Stimulated activated CD8-positive, alpha-beta memory T cell treated with anti-CD3 and anti-CD28 coated beads, Interleukin-7, amount 100 ng/mL, for 1 hour (primary cell): ENCODE measurements at places on chromosomes 1 and 21.

DNA sequence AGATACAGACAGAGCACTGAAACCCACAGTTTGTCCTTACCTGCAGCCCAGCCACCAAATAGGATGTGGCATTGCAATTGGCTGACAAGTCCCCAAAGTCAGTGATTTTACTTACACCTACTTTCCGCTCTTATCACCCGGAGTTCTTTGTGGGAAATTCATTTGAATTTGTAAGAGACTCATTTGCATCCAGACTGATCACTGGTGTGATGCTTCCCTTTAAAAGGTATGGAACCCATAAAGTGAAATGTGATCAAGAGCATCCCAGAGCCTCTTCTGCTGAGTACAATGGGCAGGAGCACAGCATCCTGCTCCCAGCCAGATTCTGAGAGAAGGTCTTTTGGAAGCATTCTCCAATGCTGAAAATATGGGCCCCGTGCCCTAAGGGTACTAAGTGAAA, 161.4 kb downstream of the DAB1 start:
- no peak for DNase-seq

GRCh38 chr1:4836574-4836973, 182.2 kb downstream of the AJAP1 start:
- no peak for DNase-seq

DNA sequence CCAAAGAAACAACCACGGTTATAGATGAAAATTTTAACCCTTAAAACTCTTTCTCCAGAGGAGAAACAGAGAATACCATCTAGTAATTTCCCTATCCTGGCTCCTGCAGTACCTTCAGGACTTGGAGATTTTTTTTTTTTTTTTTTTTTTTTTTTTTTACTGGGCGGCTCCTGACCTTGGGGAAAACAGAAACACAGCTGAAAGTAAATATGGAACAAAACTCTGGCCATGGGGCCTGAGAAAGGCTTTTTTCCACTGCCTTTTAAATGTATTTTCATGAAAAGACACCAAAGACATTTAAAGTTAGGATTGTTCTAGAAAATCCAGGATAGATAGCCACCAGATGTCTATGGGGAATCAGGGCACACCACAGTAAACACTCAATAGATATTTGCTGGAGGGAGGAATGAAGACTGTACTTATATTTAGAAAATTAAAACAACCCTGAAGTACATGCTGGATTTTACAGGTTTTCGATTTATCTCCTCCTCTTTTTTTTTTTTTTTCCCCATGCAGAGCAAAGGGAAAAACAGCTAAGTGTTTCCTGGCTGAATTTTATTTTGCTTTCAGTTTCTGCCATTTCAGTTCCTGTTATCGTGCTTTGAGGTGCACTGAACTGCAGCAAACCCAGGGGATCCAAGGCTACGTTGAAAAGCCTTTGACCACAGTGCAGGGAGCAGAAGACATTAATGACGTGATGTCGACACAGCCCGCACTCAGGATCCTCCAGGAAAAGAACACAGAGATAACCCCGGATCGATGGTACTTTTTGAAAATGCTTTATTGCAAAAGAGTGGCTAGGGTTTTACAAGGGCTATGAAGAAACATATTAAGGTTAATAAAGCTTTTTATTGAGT, 35.7 kb upstream of the CNN3 start:
- no peak for DNase-seq

DNA sequence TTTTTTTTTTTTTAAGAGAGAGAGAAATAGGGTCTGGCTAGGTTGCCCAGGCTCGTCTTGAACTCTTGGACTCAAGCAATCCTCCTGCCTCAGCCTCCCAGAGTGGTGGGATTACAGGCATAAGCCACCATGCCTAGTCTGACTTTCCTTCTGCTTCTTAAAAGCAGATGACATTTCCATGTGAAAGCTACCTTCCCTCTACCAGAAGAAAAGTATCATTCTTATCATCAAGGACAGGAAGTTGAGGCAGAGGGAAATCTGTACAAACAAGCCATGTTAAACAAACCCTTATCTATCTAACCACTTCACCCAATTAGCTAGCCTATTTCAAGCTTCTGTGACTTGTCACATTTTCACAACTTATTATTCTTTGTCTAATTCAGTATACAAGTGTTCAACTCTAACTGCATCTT, 54.8 kb downstream of the SAMSN1 start:
- no peak for DNase-seq

DNA sequence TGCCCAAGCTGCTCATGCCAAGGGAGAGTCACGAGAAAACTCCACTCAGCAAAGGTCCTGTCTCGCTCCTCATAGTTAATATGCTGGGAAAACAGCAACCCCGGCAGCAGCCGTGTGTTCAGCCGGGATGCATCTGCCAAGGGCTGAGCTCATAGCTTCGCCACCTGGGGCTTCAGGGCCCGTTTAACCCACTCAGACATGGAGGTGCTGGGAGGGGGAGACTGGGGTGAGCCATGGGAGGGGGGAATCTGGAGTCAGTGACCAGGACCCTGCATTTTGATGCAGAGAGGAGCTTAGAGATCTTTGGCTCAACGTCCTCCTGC, 283.4 kb downstream of the PTPRU start:
- DNase-seq = no peak

DNA sequence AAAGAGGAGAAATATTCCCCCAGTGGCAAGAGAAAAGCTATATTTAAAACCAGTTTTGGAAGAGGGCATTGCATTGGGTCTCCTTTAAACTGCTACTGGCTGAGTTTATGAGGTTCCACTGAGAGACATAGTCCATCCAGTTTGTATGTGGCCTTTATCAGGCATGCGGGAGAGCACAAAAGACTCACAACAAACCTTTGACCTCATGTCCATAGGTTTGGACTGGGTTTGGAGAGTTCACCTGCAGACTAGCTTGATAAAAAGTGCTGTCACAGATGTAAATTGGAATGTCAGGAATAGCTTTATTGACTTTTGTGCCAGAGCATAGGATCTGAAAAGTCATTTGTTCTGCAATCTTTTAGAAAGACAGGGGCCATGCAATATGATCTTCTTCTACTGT, 131.0 kb upstream of the NRIP1 start:
- no peak for DNase-seq
